Femur (tissue), 1 donor: ENCODE measurements at places on chromosomes 5 and 9.

GRCh38 chr9:90881648-90882047 lies 80.0 kb downstream of the SYK start:
- DNase-seq = no peak

- DNase-seq = no peak
Measured at GRCh38 chr5:171421331-171422262, 2.1 kb downstream of the FGF18 start.

DNA sequence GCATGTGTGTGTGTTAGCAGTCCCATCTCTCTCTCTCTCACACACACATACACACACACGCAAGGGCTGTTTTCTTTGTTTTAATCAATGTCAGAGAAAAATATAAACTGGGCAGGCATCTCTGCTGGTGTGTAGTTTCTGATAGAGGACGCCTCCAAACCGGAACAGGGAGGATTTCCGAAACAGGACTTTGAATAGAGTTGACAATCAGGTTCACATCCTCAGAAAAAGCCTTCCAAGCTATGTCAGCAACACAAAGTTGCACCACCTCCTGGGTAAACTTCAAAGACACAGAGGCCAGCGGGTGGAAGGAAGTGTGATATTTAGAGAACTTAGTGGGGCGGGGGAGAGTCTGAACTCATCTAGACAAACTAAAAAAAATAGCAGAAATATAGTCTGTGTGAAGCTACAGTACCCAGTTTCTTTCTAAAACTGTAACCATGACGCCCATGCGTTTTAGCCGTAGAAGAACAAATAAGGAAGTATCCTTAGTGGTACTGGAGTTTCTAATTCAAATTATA lies 1.2 kb downstream of the ST8SIA4 start:
- peak; percentile 58 for DNase-seq

GRCh38 chr5:94674490-94675382 lies 56.3 kb downstream of the SLF1 start:
- no peak for DNase-seq

DNA sequence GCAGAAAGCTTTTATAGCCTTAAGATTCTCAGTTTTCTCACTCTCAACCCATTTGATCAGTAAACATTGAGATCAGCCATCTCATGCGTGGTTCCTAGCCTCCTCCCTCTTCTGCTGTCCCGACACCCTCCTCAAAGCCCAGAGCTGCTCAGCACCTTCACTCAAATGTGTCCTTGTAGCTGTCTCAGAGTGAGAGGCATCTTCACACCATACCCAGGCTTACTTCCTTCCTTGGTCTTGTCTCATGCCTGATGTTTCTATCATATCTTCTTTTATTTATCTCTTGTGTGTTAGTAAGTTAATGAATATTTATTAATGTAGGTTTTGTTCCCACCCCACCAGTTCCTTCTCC lies 72.4 kb upstream of the SNX2 start:
- DNase-seq = no peak

DNA sequence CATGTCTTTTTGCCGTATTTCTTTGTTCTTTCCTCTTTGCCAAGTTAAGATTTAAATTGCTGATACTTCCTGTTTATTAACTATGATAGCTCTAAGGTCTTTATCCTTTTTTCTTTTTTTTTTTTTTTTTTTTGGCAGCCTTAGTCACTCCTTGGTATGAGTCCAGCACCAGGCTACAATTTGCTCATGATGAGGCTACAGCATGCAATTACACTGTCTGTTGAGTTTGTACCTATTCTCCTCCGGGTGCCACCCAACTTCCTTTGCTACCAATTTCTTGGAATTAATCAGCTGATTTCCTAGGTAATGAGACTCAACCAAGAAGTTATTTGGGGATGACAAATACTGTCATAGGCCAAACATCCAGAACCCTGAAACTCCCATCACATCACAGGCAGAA lies 25.5 kb downstream of the ACTL7B start:
- no peak for DNase-seq

- DNase-seq = no peak
Measured at GRCh38 chr5:2168601-2169429, 286.1 kb upstream of the IRX4 start.

DNA sequence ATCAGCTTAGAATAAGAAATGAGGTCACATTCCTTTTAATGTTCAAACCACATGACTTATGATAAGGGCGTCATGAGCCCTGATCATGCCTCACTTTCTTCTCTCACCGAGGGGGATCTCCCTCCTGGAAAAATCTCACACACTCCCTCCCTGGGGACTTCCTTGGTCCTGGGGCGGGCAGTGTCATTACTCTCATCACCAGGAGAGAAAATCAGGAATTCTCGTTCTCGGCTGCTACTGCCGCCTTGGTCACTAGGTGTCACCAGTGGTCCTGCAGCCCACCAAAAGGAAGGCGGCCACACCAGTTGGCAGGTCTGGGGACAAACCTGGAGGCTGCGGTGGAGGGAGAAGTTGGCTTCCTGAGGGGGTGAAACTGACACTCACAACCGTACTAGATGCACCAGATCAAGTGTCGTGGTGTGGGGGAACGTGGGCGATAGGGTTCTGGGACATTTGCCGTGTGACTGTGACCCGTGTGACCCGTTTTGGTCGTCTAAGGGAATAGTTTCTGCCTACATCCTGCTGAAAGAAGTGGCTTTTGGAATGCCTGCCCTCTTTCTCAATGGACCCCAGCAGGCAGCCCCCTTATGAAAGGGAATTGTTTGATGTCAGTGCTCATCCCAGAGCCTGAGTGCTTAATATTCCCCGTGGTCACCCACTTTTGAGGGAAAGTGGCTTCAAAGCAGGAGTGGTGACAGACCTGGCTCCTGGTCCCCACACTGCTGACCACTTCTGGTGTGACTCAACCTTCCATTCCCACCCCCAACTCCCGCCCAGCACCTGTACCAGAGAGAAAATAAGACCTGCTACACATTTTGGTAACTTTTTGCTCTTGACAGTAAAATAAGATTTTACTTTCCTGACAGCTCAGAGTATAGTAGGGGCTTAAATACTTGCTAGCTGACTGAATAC lies 63.2 kb downstream of the ACER2 start:
- DNase-seq = peak; percentile 73

DNA sequence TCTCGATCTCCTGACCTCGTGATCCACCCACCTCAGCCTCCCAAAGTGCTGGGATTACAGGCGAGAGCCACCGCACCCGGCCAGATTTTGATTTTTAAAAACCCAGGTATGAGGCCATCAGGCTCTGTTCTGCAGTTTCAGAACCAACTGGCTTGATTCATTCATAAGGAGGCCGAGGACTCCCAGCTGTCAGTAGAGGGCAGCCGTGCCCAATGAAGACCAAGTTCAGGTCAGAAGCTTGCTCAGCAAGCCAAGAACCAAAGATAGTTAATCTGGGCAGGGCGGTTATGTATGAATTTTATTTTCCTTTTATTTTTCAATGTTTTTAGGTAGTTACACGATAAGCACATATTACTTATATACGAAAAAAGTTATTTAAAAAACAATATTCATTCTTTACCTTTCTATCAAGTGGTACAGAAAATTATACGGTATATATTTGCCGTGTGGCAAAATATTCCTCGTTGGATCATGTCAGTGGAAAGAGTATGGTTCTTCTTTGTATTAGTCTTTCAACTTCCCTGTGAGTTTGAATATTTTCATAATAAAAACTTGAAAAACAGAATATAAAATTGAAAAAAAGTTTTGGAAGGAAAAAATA lies 18.0 kb downstream of the MGAT1 start:
- peak; percentile 89 for DNase-seq

DNA sequence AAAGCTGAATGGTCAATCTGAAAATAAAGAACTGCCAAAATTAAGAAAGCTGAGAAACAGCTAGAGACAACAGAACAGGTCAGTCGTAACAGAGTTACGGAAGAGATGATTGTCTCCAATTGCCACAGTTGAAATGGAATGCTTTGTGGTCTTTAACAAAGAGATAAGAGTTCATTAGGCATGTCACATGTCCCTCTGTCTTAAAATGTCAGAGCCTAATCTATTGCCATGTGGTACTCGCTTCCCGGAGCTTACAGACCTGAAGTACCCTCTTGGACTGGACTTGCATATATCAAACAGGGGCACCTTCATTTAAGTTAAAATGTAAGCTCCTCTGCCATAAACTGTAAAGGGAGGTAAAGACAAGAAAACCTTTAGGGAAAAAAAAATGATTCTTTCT lies 19.7 kb downstream of the TTC39B start:
- DNase-seq = no peak

DNA sequence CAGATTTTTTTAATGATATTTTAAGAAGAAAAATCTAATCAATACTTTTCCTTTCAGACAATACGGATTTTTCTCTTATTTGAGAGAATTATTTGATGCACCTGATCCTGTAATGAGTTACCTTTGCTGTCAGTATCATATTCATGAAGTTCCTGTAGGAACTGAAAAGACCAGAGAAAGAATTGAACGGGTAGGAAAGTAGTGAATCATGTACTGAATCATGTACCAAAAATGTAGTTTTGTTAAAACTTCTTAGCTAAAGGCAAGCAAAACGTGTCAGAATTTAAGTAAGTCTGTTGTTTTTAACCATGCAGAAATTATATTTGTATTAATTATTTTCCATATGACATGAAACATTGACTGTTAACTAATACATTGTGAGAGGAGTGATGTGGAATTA lies 56.6 kb downstream of the SMC5 start:
- no peak for DNase-seq

GRCh38 chr9:89676281-89676680 lies 71.5 kb downstream of the GADD45G start:
- DNase-seq = no peak

- no peak for DNase-seq
Measured at GRCh38 chr5:50463047-50463446, 22.0 kb upstream of the EMB start.

GRCh38 chr9:69181908-69182353 lies 7.9 kb downstream of the TJP2 start:
- DNase-seq = no peak

- no peak for DNase-seq
Measured at GRCh38 chr5:62208218-62208852, 97.7 kb upstream of the KIF2A start.

DNA sequence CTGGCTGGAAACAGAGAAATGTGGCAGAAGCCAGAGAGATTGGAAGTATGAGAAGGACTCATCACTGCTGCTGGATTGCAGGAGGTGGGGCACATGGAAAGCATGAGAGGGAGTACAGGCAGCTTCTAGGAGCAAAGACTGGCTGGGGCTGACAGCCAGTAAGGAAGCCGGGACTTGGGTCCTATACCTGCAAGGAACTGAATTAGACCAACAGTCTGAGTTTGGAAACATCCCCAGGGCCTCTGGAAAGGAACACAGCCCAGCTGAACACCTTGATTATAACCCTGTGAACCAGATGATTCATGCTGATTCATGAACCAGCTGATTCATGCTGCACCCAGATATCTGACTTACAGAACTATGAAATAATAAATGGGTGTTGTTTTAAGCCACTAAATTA lies 93.4 kb downstream of the OSTF1 start:
- DNase-seq = no peak

GRCh38 chr9:107609547-107609946 lies 120.0 kb upstream of the KLF4 start:
- no peak for DNase-seq

- no peak for DNase-seq
Measured at GRCh38 chr5:81762401-81762800, 11.5 kb upstream of the SSBP2 start.

DNA sequence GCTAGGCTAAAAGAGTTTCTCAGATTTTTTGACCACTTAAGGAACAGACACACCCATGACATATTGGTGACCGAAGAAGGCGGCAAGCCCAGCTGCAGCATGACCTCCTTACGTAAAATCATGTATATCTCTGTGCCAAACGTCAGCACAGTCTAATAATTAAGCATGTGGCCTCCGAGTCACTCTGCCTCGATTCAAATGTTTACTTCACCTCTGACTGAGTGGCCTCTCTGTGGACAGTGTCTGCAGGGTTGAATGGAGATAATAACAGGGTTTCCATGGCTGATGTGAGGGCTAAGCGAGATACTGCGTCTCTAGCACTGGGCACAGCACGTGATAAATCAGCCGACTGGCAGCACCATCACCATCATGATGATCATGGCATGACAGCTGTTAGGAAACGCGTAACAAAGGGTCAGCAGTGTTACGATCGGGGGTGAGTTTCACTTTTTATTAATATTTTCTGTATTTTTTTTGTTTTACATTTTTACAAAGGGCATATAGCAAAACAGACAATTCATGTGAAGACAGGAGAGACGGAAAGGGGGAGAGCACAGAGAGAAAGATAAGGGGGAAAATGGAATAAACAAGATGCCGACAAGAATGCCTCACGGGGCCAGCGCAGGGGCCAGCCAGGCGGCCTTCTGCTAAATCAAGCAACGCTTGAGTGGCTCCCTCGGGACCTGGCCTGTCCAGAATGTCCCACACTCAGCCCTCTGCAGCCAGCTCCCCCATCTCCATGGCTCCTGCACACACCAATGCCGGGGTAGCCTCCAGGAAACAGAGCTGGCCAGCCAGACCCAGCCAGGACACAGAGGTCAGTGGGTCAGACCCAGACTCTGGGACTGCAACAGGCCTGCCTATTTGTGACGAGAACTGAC lies 60.3 kb downstream of the ADAMTS2 start:
- DNase-seq = peak; percentile 44

DNA sequence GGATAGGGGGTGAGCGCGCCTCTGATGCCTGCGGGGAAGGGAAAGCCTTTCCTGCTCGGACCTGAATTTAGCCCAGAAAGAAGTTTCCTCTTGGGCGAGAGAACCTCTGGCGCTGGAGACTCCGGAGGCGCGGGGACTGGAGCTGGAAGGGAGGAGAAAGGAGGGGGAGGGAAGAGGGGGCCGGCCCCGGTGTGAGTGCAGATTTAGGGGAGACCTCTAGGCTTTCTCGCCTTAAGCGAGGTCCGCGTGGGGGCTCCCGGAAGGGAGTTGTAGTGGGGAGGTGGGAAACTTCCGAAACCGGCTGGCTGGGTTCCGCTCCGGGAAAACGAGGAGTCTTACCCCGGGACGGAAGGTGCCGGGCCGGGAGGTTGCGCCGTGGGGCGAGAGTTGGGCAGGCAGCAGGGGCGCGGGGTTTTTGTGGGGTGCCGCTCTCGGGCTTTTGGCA lies 1.3 kb downstream of the PCSK5 start:
- DNase-seq = peak; percentile 38

GRCh38 chr5:38258319-38259061 lies at the start of gene EGFLAM:
EGFLAM (plus strand) TSS chr5:38258559; CDS start chr5:38258755, 196 bp downstream.
- peak; percentile 53 for DNase-seq

GRCh38 chr5:60184606-60185005 lies 291.1 kb upstream of the PDE4D start:
- DNase-seq = no peak

- no peak for DNase-seq
Measured at GRCh38 chr9:123061216-123061615, 27.7 kb downstream of the GPR21 start.

- no peak for DNase-seq
Measured at GRCh38 chr5:42349163-42349562, 74.1 kb upstream of the GHR start.

- no peak for DNase-seq
Measured at GRCh38 chr5:72692651-72693442, 123.6 kb upstream of the TNPO1 start.

DNA sequence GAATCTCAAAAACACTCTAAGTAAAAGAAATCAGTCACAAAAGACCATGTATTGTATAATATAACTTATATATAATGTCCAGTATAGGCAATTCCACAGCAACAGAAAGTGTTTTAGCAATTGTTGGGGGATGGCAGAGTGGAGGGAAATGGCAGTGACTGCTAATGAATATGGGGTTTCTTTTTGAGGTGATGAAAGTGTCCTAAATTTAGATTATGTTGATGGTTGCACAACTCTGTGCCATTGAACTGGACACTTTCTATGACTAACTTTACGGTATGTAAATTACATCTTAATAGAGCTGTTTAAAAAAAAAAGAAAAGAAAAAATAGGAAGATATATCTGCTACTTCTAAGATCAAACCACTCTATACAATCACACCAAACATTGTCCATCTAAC lies 124.9 kb upstream of the ZNF462 start:
- DNase-seq = no peak
